NCI-H774 (cell line): ENCODE measurements at places on chromosomes 7 and 10.
A peak's percentile ranks its signal among the peaks of the same experiment; 100 is the strongest.

DNA sequence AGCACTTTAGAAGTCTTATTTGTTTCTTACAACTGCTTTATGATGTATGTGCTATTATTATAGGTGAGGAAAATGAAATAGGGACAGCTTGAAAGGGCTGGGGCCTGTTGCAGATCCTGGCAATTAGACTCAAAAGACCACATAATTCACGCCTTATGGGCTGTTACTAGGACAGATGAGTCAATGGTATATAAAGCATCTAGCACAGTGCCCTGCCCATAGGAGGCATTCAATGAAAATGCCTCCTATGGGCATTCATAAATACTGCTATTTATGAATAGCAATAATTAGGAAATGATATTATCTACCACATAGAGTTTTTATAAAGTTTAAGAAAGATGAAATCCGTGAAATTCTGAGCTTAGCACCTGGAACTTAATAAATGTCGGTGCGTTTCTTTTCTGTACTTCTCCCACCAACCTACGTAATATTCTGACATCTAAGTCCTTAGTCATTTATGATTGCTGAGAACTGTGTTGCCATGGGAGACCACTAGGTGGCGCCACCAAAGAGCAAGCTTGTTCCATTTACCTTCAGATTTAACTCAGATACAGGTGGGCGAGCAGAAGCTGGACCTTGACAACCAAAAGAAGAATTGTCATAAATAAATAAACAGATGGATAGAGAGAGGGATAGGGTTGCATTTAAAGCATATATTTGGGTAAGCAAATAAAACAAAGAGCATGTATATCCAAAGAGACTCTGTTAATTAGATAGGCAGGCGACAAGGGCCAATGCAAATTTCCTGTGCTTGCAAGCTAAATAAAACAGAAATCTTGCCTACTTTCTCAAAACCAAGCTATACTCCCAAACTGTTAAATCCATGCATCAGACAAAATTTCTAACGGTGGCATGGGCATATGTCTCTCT, 699.9 kb downstream of the INHBA start:
- DNase-seq: no peak

DNA sequence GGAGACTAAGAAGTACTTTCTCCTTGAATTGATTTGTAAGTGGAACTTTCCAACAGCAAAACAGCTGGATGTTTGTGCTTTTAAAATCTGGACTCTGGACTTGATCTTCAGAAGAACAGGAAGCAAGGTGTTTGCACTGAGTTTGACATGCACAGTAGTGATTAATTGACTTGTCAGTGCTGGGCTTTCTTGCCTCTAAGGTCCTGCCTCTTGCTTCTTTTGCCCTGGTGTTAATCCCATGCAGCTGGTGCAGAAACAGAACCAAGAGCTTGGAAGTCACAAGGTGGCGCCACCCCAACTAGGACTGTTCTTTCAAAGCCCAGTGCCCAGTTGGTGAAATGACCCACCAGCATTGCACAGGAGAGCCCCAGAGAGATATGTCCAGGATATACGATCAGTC, 66.8 kb upstream of the SEPHS1 start:
- DNase-seq: no peak

DNA sequence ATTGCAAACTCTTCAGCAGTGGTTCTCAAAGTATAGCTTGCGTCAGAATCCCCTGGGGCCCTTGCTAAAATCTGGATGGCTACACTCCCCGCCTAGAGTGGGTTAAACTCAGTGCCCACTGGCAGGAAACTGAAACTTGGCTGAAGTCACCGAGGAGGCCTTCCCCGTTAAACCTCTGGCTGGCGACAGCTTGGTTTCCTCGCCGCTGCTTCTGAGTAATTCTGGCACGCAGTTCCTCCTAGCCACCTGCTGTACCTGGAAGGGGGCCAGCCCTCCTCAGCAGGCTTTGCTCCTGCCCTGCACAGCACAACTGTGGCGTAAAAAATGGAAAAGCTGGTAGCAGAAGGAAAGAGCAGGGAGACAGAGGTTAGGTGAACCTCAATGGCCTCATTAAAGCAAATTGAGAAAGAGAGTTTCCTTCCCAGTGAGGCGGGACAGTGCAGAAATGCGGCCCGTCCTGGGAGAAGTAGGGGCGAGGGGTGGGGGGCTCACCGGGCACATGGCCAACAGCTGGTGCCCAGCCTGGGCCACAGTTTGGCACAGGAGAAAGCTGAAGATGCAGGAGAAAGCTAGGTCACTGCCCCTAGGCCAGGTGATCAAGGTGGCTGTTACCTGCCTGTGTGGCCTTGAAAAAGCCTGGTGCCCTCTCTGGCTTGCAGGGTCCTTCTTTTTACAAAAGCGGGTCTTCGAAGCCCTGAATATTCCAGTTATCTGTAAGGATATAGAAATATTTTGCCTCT, 46.6 kb downstream of the ALOX5 start:
- peak; percentile 70 for DNase-seq

DNA sequence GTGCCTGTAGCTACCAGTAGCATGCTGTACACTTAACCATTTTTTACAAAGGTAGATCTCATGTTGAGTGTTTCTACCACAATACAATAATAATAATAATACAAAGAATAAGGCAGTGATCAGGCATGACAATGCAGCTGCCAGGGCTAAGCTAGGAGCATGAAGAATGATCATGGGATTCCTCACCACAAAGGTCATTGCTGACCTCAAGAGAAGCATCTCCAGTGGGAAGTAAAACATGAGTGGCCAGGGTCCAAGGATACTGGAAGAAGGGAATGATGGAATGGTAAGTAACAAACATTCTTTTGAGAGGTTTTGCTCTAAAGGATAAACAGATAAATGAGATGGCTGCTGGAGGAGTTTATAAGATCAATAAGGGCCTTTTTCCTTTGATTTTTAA, 591.1 kb downstream of the TNS3 start:
- DNase-seq: no peak

GRCh38 chr7:70237831-70238575, 639.7 kb downstream of the AUTS2 start:
- no peak for DNase-seq

GRCh38 chr7:65448816-65449504, 75.3 kb downstream of the ZNF92 start:
- DNase-seq: no peak

DNA sequence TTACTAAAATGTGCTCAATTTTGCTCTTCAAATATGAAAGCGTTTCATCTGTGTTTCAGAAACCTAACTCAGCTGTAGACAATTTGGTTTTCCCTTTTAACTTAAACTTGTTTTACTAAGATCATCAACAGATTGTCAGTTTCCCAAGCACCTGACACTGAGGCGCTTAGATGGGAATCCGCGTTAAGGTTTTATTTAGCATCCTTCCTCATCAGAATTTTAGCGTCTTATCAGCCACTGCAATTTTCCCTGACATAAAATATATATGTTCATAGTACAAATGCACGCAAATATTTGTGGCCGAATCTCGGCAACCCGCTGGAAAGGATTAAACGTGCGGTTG, 1.2 kb downstream of the SGCE start:
- DNase-seq: no peak

DNA sequence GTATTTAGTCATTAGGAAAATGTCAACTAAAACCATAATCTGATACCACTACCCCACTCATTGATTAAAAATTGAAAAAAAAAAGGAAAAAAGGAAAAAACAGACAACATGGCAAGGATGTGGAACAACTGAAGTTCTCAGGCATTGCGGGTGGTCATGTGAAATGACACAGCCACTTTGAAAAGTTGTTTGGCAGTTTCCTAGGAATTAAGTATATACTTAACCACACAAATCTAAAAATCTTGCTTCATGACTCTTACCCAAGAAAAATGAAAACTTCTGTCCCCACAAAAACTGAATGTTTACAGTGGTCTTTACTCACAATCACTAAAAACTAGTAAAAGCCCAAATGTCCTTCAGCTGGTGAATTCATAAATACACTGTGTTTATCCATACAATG, 254.5 kb downstream of the AHR start:
- no peak for DNase-seq

- DNase-seq: no peak
These were observed 381.3 kb upstream of the NFE2L3 start for GRCh38 chr7:25770670-25771069.

DNA sequence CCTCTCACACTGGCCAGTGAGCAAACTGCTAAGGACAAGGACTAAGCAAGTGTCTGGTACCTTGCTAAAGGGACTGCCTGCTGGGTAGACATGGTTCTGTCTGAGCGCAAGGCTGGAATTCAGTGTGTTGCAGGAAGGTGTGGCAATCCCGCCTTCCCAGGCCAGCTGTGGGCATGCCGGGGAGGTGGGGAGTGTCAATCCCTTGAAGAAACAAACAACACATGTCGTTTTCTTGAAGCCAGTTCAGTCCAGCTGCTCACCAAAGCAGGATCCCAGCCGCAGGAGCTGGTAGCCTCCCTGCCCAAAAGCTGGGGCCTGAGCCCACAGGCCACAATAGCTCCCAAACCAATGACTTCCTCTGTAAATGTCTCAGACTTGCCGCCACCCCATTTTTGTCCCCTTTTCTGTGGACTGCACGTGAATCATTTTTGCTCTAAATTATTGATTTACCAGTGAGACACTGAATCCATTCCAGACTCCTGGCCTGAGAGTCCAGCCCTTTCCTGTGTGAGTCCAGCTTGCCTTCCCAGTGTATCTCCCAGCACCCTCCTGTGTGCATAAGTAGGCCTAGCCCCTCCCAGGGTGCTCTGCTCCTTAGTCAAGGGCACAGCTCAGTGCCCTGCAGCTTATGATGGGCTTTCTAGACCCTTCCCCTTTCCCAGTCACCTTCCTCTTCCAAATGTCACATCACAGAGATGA, 166.8 kb downstream of the RGS10 start:
- no peak for DNase-seq

- no peak for DNase-seq
These were observed 393.8 kb downstream of the TNS3 start for GRCh38 chr7:47188136-47188535.

DNA sequence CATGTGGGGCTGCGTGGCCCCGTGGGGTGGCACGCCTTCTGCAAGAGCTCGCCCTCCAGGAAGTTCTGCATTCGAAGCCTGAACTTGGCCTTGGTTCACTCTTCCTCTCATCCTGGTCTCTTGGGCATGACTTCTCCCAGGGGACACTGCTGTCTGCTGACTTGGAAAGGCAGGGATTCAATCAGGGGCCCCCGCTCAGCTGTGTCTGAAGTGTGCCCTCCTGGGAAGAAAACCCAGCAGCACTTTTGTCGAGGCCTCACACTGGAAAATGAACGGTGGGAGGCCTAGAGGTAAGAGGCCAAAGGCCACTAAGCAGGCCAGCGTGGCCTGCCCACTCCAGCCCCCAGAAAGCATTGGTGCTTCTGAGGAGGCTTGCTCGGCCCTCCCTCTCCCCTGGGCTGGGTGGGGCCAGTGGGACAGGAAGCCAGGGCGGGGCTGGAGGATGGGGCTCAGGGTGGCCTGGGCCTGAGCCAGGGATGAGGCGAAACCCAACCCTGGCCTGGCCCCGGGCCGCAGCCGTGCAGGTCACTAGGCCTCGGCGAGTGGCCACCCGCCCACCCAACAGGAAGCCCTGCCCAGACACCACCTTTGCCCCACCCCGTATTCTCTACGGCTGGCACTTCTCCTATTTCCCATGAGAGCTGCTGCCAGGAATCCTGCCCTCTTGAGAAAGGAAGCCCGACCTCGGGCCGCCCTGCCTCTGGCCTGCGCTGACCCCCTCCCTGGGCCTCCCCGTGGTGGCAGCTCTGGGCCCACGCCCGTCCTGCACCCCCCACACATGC, 81.1 kb downstream of the ZMIZ1 start:
- no peak for DNase-seq

GRCh38 chr10:69647126-69647525, 17.1 kb downstream of the FAM241B start:
- no peak for DNase-seq

GRCh38 chr7:95622859-95623258, 26.5 kb upstream of the PDK4 start:
- no peak for DNase-seq

- DNase-seq: no peak
These were observed 445 bp downstream of the SSBP1 start for GRCh38 chr7:141738592-141739013.

- DNase-seq: no peak
These were observed 1090.7 kb downstream of the DNAJB9 start for GRCh38 chr7:109660401-109660800.

GRCh38 chr10:51743146-51743545, 43.8 kb upstream of the CSTF2T start:
- no peak for DNase-seq

- no peak for DNase-seq
These were observed 264.5 kb upstream of the SEMA3C start for GRCh38 chr7:81183326-81183725.

- DNase-seq: peak; percentile 14
These were observed 34.5 kb upstream of the MEOX2 start for GRCh38 chr7:15720849-15721471.

DNA sequence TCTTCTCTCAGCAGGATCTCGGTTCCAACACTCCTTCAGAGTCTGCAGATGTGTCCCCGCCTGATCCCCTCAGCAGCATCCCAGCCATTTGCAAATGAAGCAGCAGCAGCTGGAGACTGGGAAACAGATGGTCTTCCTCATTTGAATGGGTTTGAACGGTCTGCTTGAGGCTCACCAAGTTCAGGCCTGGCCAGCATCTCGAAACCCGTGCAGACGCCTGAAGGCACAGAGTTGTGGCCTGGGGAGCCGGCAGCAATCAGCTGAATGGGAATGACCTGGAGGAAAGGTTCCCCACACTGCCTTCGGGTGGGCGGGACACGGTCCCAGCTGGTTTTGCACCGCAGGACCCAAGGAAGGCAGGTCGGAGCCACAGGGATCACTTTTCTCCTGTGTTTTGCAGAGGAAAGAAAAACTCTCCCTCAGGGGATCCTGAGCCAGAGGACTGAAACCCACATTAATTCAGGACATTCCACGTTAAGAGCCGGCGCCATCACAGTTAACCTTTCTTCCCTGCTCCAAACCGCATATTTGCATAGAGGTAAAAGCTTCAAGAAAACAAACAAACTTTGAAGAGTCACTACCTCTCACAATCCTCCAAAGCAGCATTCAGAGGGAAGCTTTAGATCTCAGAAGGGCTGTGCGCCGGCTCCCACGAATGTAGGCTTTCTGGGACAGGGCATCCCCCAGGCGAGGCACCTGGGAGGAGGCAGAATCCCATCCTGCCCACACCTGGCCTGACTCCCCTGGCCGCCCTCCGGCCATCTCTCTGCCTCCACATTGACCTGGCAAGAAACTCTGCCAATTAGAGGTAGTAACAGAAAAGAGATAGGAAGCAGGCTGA, 17.7 kb downstream of the FGFR2 start:
- no peak for DNase-seq

GRCh38 chr7:157975401-157976372, 611.9 kb downstream of the PTPRN2 start:
- no peak for DNase-seq

GRCh38 chr7:40720416-40720815, 585.6 kb downstream of the SUGCT start:
- no peak for DNase-seq

- no peak for DNase-seq
These were observed 11.9 kb upstream of the TEX36 start for GRCh38 chr10:125694883-125695282.

DNA sequence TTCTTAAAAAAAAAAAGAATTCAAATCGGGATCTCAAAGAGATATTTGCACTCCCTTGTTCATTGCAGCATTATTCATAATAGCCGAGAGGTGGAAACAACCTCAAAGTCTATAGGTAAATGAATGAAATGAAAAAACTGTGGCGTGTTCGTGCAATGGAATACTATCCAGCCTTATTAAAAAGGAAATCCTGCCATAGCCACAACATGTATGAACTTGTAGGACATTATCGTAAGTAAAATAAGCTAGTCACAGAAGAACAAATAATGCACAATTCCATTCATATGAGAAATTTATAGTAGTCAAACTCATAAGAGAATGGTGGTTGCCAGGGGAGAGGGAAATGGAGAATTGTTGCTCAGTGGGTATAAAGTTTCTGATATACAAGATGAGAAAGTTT, 37.9 kb downstream of the GRK5 start:
- DNase-seq: no peak

GRCh38 chr7:139242741-139243281, 11.8 kb downstream of the UBN2 start:
- no peak for DNase-seq
